ENCODE measurements at places on chromosomes 4 and X.

DNA sequence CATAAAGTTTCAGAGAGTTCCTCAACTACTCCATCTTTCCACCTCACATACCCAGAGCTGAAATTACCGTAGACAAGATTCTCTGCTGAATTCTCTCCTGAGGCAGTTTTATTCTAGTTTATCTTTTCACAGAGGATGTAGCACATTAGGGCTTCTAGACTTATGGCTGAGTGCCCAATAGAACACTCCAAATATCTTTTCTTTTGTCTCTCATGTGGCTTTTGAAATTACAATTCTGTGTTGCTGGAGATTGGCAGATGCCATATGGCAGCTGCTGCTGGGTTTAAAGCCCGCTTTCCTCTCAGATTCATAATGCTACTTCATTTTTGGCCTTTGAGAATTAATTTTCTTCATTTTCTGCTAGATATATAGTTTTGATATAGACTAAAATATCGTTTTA is 107.6 kb upstream of the BANK1 start:
- DNase-seq: no peak

- no peak for DNase-seq
These were observed 59.4 kb upstream of the ARSJ start for GRCh38 chr4:114038762-114039387.

DNA sequence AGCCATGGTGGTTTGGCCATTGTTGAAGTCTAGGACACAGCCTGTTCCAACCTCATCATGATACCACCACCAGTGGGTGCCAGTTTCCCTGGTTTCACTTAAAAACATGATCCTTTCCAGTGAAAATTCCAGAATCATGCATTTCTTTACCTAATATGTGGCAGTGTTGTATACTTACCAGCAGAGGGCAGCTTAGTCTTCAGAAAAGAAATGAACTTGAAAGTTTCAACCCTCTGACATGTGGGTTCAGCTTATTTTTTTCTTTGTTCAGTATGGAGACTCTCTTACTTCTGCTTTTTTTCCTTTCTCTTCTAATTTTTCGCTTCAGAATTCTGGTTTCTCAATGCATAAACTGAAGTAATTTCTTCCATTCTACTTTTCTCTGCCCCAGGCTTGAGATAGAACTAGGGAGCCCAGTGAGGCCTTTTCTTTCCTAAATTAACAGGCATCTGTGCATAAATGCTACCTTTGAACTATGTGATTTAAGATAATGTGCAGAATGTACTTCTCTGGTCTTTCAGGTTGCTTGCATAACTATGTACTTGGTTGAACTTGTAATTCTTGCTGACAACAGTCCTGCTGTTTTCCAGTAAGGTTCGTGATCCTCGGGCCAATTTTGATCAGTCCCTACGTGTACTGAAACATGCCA is 10.7 kb downstream of the LIAS start:
- no peak for DNase-seq

- no peak for DNase-seq
These were observed 148.6 kb downstream of the PARM1 start for GRCh38 chr4:75081561-75081960.

DNA sequence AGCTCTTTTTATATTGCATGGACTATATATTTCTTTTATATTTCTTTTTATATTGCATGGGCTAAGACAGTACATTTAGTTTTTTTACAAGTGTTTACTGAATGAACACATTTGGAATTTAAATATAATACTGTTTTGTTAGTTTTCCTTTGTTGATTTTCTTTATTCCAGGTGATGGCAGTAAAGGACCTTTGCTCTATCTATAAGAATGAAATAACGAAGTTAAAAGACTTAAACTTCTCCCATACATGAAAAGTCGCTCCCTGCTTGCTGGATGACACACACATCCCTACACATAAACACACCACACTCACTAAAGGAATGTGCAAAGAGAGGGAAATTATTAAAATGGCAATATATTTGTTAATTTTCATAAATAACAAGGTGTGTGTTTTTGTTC is 102.5 kb upstream of the ANXA10 start:
- no peak for DNase-seq

DNA sequence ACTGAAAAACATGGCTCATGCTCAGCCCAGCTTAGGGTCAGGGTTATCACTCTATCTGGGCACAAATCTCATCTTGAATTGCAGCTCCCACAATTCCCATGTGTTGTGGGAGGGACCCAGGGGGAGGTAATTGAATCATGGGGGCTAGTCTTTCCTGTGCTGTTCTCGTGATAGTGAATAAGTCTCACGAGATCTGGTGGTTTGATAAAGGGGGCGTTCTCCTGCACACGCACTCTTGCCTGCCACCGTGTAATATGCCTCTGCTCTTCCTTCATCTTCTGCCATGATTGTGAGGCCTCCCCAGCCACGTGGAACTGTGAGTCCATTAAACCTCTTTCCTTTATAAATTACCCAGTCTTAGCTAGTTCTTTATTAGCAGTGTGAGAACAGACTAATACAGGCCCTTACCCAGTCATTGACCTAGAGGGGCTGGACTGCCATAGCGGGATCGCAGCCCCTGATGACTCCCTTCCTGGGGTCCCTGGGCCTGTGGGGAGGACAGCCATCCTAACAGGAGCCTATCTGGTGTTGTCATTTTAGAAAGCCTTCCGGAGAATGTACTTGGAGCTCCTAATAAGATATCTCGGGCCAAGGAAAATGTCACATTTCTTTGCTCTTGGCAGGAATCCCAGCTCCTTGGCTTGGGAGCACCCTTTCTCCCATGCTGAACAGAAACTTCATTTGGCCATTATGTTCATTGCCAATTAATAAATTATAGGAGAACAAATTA is 112.6 kb downstream of the PHKA2 start:
- DNase-seq: no peak

DNA sequence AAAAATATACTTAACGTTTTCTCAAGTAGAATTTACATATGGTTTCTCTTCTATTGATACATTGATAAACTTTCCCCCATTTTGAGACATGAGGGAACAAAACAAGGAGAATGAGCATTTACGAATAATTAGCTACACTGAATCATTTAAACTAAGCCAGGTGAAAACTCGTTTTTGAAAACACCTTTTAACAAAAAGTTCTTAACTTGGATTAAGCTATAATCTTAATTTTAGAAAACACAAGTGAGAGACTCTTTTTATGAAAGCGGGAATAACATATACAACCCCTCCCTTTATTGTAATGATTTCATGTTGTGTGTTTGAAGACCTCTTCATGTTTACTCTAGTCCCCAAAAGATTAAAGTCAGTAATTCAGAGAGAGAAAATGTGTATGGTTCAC is 20.1 kb downstream of the PDLIM3 start:
- no peak for DNase-seq

DNA sequence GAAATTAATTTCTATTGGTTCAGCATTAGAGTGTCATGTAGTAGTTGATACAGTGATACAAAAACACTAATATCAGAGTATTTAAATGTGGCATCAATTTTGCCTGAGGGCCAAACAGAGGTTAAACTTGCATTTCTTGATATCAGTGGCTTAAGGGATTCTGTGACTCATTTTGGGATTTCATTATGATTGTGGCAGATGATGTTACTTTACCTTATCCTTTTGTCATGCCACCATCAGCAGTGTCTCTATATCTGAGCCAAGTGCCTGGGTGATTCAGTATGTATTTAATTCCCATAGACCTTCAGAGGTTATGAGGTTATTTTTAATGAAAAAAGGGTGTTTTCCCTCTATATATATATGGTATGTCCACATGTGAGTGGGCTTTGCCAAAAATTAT is 582.9 kb downstream of the ADGRL3 start:
- no peak for DNase-seq

GRCh38 chrX:121457096-121457495 is 409.7 kb downstream of the GLUD2 start:
- no peak for DNase-seq

DNA sequence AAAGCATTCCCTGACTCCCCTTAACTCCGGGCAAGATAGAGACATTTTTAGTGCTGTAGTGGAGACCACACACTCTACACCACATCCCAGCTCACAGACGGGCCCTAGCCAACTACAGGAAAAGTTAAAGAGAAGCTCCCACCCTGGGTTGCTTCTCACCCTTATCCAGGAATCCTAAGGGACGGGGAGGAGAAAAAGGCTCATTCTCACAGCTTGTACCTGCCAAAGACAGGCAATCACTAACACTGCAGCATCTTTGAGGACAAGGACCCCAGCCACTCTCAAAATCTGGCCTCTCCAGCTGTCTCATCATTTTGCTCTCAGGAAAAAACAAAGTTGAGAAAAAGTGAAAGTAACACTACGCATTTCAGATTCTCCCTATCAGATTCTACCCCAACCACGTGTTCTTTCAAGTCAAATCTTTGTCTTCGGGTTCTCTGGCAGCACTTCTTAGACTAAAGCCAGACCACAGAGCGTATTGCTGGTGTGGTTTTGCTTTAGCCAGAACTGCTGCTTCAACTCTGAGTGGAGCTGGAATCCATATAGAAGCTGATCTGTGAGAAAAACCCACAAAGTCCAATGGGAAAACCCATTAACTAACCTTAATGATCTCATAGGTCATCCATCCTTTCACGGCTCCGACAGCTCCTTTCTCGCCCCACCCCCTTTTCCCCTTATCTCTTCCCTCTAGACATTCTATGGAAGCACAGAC is 605.9 kb upstream of the DIPK2B start:
- no peak for DNase-seq

DNA sequence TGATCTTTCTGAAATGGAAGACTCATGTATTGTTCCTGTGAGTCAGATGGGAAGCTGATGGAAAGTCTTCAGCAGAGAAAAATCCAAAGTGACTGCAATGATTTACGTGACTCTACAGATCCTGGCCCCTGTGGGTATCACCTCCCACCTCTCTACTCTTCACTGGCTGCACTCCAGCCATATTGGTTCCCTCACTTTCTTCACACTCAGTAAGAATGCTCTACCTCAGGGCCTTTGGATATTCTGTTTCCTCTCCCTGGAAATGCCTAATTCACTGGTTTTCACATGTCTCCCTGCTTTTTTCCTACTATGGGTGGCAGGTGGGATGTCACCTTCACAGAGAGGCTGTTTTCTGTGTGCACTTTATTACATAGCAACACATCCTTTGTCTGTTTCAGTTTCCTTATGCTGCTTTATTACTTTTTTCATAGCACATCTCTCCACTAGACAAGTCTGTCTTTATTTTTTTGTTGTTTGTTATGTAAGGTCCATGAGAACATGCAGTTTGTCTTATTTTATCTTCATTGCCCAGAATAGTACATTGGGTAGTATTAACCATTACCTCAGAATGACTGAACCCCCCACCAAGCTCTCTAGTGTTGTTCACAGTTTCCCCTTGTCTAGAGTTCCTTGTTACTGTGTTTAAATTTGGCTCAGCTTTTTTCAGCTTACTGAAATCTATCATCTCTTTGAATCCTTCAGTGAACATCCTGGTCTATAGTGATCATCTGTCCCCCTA is 57.6 kb upstream of the CLNK start:
- no peak for DNase-seq

GRCh38 chr4:2714918-2715317 is 41.2 kb downstream of the TNIP2 start:
- no peak for DNase-seq

GRCh38 chr4:4470208-4470607 is 71.6 kb downstream of the STX18 start:
- no peak for DNase-seq

DNA sequence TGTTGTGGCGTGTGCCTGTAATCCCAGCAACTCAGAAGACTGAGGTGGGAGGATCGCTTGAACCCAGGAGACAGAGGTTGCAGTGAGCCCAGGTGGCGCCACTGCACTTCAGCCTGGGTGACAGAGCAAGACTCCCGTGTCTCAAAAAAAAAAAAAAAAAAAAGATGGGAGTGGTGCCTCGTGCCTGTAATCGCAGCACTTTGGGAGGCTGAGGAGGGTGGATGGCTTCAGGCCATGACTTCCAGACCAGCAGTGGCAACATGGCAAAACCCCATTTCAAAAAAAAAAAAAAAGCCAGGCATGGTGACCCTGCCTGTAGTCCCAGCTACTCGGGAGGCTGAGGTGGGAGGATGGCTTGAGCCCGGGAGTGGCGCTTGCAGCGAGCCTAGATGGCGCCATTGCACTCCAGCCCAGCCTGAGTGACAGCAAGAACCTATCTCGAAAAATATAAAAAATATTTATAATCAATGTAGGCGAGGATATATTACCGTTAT is 27.0 kb downstream of the EIF2S3 start:
- no peak for DNase-seq

DNA sequence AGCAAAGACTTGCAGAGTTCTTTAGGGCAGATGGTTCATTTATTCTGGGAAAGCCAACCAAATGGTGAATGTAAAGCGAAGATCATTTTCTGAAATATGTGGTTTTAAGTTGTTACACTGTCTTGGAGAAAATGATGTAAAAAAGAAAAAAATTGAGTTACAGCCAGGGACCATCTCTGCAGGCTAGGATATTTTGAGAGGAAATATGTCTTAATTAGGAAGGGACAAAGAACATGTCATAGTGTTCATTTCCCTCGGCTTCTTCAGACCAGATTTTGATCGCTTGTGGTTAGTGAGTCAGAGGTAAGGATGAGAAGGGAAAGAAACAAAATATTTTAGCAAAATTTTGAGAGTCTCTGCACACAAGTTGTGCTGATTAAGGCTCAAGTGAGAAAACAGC is 59.0 kb upstream of the C1QTNF7 start:
- no peak for DNase-seq

DNA sequence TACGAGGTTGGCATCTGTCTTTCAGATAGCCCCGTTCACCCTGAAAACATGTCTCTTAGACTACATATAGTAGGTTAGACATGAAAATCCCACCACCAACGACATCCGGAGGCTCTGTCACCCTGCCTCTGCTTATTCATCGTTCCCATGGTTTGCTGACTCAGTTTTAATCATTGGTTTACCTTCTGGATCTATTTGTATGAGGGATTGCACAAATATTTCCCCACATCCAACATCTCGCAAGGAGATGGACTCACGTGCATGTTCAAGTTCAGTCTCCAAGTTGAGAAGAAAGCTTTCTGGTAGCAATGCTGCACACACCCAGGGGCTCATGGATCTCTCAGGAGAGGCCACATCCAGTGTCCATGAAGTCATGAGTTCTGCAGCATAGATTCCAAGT is 10.8 kb downstream of the CETN2 start:
- no peak for DNase-seq

DNA sequence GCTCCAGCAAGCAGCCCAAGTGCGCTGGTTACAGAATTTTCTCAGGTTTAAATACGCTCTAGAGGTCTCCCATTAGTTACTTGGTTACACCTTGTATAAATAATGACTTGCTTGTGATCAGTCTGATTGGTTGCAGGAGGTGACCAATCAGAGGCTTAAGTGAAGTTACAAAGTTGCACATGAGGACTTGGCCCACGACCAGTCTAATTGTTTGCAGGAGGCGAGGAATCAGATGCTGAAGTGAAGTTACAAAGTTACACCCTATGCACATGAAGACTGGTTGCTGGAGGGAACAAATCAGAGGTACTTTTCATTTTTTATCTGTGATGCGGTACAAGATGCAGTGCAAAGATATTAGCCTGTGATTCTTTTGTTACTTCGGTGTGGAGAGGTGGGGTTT is 80.7 kb downstream of the UBE2NL start:
- no peak for DNase-seq
